Cardiac ventricle fibroblast (primary cell): ENCODE measurements at places on chromosomes 12 and 14. TPM values are rescaled to one million over a fixed set of nuclear protein-coding genes. Genes with fewer than 3 reads are reported as not detected.

Gene LRRC10
- total RNA-seq = not detected in 2 replicates

Gene TAS2R20
- total RNA-seq = 0.62 and 1.0 TPM in 2 replicates

Gene PRIMA1
- total RNA-seq = not detected in 2 replicates

Gene AREL1
- total RNA-seq = 13.5 and 16.3 TPM in 2 replicates

Gene FGF23
- total RNA-seq = not detected in 2 replicates

Gene GNG2
- total RNA-seq = 13.2 and 16.4 TPM in 2 replicates

Gene GPR65
- 0.06 and 0.10 TPM in 2 replicates for total RNA-seq

Gene TSPAN19
- not detected in 2 replicates for total RNA-seq

Gene TAC3
- total RNA-seq = not detected in 2 replicates

Gene ZNF385A
- 6.2 and 6.9 TPM in 2 replicates for total RNA-seq

Gene KRT83
- total RNA-seq = not detected in 2 replicates

Gene NUAK1
- total RNA-seq = 1.9 and 3.7 TPM in 2 replicates

Gene NDUFA9
- total RNA-seq = 16.9 and 33.4 TPM in 2 replicates

Gene NOS1
- total RNA-seq = not detected in 2 replicates

Gene TMEM233
- total RNA-seq = 0.49 and 0.62 TPM in 2 replicates

Gene COCH
- total RNA-seq = 0.20 TPM in 1 of 2 replicates, not detected in the other

Gene SIX4
- total RNA-seq = 4.0 and 4.4 TPM in 2 replicates

Gene SPTB
- total RNA-seq = not detected in 2 replicates

Gene ABCD2
- total RNA-seq = not detected in 2 replicates
